ENCODE measurements at places on chromosomes 5 and 9.
A peak's percentile ranks its signal among the peaks of the same experiment; 100 is the strongest.

GRCh38 chr5:22470408-22470807, 382.7 kb downstream of the CDH12 start:
- no peak for DNase-seq

DNA sequence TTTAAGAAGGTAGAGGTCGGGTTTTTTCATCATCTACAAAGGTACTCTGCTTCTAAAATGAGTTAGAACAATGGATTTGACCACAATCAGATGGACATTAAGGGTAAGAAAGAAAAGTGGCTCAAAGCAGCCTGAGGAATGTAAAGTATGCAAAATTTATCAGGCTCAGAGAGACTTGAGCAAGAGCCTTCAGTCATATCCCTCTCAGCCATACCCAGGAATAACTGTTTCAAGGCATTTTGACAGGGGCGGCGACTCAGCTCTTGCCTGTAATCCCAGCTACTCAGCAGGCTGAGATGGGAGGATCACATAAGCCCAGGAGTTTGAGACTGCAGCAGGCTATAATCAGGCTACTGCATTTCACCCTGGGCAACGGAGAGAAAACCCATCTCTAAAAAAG, 38.8 kb upstream of the ANXA2R start:
- no peak for DNase-seq

- DNase-seq: no peak
These were observed 440.7 kb downstream of the DMAC1 start for GRCh38 chr9:7358876-7359275.

DNA sequence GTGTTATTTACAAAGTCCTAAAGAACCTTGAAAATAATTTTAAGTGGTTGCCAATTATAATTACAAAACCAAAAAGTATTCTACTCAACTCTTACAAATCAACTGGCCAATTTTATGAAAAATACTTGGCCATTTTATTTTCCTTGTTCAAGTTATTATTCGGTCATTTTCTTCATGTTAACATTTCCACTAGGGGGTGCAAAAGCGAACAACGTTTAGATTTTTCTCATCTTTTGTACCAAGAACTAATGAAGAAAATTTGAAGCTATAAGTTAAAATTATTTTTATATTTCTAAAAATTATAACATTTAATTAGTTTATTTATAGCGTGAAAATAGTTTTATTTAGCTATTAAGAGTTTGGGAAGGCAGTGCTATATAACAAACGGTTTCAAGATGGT, 1453.3 kb downstream of the MAT2B start:
- no peak for DNase-seq

DNA sequence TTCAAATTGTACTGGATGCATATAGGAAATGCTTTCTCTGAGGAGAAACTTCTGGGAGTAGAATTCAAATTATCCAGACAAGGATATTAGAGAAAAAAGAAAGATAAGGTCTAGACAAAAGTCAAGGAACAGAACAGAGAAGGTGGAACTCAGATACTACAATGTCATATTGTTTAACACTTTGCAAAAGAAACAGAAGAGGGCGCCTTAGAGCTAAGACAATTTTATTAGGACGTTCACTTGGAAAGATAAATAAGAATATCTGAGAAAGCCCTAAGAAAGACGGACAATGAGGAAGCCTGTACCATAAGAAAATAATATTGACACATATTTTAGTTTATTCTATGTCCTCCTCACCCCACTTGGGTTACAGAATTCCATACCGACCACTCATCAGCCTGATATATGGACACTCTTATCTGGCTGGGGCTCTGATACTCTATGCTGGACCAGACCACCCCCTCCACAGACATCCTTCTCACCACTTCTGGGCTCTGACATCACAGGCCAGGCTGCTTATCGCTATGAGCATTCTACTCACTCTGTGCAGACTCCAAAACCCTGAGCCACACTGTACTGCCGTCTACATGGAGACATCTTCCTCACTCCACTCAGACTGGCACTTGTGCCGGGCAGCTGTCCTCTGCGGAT, 9.1 kb upstream of the AK3 start:
- DNase-seq: peak; percentile 54

GRCh38 chr9:133869674-133870405, 122.3 kb downstream of the VAV2 start:
- no peak for DNase-seq

DNA sequence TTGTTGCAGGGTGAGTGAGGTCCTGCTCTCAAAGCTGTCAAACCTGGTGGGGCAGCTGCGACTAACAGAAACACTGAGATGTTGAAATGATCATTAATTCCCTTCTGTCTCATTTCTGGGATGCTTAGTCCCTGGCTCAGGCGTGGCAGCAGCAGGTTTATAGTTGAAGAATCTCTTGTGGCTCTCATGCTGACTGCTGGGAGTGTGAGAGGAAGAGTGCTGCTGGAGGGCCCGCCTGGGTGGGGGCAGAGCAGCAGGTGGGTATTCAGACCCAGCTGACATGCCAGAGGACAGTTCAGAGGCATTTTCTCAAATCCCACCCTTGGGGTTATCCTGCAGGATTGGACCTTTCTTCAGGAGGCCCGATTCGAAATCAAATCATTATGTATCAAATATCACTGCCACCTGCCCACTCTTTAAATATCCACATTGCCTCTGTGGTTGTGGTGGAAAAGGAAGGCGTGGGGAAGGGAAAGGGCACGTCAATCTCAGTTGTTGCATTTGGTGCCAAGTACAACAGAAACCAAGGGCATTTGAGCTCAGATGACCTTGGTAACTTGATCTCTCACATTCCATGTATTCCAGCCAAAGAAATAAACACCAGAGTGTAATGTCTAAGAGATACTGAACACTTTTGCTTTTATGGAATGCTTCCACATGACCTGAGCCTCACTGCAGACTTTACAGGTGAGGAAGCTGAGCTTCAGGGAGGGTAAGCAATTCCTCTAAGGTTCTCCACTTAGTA, 224.3 kb downstream of the AOPEP start:
- no peak for DNase-seq

- no peak for DNase-seq
These were observed 231.6 kb upstream of the VLDLR start for GRCh38 chr9:2390028-2390427.

GRCh38 chr9:127753622-127754021, 18.5 kb upstream of the TOR2A start:
- no peak for DNase-seq

DNA sequence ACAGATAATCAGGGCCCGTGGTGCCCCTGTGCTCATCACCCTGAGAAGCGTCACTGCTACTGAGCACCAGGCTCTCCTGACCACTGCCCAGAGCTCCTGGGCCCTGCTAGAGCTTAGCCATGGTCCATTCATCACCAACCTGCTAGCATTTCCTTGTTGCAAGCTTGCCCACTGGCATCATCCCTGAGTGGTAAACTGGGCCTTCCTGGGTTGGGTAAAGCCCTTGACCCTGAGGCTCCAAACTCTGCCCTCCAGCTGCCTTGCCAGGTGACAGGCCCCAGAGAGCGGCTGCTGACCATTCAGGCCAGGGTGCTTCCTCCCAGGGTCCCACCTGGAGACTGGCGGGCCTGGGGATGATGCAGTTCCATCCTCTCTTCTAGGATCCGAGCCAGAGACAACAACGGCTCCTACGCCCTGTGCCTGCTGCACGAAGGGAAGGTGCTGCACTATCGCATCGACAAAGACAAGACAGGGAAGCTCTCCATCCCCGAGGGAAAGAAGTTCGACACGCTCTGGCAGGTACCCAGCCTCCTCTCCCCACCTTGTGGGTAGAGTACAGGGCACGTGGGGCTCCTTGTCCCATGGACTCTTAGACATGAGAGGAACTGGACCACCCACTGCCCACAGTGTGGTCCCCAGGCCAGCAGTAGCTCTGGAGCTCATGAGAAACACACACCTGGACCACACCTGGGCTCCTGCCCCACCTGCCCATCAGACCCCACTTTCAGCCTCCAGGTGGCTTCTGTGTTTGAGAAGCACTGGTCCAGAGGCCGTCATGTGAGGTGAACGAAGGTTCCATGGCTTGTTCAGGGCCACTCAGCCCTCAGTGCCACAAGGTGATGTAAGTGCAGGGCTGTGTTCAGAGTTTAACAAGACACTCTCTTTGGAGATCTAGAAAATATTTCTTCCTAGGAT, 60.5 kb downstream of the SYK start:
- no peak for DNase-seq
